Activated CD4-positive, alpha-beta memory T cell treated with anti-CD3 and anti-CD28 coated beads for 36 hours (primary cell): ENCODE measurements at places on chromosomes 11 and 22. TPM values are rescaled to one million over a fixed set of nuclear protein-coding genes. Genes with fewer than 3 reads are reported as not detected.

DNA sequence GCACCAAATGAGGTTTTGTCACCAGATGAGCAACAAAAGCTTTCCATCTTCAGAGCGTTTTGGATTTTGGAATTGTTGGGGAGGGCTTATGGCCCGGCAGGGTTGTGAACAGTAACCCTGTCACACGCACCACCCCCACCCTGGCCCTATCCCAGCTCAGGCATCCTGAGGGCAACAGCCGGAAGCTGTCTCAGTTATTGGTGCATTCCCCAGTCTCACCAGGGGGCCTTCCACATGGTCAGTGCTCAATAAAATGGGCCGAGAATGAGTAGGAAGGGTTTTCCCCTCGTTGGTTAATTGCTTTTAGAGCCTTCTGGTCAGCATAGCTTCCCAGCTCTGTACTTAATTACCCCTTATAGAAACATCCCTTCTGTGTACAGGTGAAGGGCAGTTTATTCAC is 46.0 kb downstream of the LRP5 start:
- no peak for DNase-seq

DNA sequence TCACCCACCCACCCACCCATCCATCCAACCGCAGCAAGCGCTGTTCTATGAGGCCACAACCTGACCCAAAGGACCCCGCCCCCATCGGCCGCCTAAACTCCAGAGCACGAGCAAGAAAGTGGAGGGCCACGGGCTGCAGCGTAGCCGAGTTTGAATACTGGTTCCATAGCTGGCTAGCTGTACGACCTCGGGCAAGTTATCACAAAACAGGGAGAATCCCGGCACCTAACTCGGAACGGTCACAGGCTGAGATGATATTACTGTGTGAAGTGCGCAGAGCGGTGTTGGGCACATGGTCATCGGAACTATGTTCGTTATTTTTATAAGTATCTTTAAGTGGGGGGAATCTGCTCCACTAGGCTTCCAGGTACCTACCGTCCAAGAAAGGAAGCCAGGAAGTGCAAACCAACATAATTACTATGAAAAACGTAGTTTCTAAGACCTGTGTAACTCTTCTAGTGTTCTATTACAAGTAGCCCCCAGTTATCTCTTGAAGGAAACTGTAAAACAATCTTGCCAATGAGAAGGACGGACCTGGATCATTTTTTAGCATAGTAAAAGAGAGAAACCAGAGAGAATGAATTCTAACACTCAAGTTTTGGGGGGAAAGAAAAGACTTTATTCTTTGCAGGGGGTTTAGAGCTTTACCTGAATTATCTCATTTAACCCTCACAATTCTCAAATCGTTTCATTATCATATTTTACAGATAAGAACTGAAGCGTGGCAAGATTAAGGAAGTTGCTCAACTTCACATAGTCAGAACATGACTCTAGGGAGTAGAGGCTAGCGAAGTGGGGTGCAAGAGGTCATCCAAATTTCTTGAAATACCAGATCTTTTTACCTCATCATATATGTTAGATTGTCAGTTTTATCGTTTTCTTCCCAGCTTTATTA is 663 bp upstream of the BUD13 start:
- DNase-seq, result no peak

DNA sequence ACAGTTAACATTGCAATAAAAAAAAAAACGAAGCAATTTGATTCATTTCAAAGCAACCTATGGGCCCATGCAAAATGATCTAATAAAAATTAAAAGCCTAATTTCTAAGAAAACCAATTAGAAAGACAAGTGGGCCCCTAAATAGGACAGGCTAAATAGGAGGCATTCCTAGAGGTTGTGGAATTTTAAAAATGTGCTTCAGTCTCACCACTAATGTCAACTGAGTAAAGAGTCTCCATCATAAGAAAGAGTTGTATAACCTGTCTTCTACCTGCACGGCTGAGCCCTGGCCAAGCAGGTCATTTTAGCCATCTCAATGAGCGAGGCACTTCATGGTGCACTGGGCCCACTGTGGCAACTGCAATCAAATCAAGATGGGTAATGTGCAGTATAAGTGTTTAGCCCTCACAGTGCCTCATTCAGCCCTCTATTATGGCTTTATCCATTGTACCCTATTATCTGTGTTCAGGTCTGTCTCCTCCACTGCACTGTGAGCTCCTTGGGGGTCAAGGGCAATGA is 76.4 kb downstream of the PRSS23 start:
- DNase-seq, result no peak

GRCh38 chr22:17638182-17638431 is 450 bp upstream of the BCL2L13 start:
- no peak for DNase-seq

DNA sequence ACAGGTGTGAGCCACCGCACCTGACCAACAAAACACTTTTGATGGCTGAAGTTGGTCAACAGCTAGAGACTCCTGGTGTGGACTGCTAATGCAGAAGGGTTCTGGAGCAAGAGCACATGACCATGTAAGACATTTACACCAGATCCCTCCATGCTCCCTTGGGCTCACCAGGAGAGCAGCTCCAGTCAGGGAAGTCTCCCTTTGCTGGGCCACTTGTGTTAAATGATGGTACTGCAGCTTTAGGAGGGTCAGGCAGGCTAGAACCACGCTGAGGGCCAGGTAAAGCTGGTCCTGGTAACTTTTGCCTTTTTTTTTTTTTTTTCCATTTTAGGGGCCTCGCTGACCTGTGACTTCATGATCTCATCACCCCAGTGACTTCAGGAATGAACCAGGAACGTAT is 146.4 kb downstream of the FBXO7 start:
- DNase-seq, result no peak

- no peak for DNase-seq
Observed at GRCh38 chr11:65478388-65479183, 20.3 kb upstream of the MALAT1 start.

DNA sequence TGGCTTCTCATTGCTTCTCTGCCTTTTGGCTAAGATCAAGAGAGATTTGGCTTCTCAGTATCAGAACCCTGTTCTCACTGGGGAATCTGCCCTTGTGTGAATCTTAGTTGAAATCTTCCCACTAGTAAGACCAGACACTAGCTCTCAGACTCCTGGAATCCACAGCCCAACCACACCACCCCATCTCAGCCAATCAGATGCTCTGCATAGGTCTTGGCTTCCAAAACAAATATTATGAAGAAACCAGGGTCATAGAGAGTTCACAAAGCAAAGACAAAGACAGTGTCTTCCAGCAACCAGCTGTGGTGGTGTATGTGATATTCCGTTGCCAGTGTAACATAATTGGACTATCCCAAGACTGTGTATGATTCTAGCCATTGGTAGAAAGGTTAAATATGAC is 5.4 kb downstream of the OR8B12 start:
- DNase-seq, result no peak

DNA sequence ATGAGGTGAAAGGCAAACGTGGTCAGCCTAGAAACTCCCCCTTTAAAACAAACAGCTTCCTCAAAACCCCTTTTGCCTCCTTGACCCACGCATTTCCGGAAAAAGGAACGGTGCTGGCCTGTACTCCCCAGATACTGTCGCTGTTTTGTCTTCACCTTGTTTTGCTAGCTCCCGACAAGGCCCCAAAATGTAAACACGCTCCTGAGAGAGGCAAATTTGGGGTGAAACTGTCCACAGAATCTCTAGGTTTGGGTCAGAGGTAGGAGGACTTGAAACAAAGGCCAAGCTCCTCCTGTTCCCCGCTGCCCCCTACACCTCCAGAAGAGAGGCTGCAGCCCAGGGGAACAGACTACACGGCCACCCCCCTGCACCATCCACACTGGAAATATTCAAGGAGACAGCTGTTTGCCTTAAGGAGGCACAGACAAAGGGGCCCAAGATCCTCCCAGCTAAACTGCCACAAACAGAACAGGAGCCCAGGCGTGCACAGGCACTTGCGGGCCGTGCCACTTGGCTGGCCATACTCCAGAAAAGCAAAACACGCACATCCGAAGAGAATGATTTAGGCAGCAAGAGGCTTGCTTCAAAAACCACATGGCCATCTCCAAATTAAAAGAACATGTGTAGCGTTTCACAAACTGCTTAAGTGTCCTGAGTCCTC is 160.5 kb upstream of the GRK3 start:
- no peak for DNase-seq

OR6X1 gene
- total RNA-seq, result not detected
